ENCODE measurements at places on chromosomes 5 and 9.
A peak's percentile ranks its signal among the peaks of the same experiment; 100 is the strongest.

- DNase-seq, result no peak
Measured at GRCh38 chr9:257957-258356, 43.3 kb downstream of the DOCK8 start.

DNA sequence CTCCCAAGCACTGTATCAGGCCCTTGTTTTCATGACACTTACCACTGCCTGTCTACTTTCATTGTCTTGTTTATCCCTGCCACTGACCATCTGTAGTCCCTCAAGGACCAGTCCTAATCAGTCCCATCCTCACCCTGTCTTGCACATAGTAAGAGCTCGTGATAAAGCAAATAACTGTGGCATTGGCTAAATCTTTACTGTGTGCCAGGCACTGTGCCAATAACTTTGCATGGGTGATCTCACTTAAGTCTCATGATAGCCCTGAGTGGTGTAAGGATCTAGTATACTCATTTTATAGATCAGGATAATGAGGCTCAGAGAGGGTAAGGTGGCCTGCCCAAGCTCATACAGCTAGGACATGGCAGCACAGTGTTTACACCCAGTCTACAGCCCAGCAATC, 5.6 kb downstream of the CDX1 start:
- DNase-seq, result no peak

DNA sequence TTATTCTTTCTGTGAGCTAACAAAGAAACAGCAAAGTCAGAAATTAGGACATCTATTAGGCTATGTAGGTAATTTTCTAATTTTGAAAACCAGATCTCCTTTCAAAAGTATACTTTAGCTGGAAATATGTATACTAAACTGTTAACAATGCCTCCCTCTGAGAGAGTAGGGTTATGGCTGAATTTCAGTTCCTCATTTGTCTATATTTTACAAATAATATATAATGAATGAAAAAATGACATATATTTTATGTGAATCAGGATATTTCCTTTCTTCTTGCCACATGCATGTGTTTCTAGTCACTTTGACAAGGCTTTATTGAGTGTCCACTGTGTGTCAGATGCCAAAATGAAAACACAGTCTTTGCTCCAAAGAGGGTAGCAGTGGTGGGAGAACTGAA, 15.4 kb downstream of the HACD4 start:
- no peak for DNase-seq

DNA sequence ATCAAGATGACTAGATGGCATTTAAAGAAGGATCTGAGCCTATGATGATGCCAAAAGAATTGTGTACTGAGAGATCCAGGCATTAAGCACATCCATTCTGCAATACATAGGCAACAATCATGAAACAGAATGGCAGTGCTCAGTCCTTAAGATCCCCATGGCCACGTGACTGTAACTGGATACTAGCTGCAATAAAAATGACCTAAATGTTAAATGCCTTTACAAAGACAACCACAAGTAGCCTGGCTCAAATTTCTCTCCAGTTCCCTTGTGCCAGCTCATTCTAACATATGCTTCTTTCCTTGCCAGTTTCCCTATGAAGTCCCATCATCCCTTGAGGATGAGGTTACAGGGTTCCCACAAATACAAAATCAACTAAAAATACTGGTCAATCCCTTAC, 148.3 kb upstream of the GHR start:
- DNase-seq, result no peak

GRCh38 chr5:132480893-132481595, 9.5 kb downstream of the IRF1 start:
- no peak for DNase-seq

DNA sequence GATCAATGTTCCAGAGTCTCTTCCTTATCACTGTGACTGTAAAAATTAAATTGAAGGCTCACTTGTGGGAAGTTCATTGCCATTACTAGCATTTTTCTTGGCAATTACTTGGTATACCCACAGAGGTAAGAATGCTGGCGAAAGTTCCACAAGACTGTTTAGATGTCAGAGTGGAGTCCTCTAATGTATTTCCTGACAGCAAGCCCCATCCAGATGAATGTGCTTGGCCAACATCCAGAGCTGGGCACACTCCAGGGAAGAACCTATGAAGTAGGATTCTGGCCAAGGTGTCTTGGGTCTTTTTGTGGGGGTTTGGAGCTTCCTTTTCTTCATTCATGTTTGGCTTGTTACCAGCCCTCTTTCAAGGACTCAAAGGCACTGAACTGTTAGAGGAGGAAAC, 473.6 kb downstream of the DMAC1 start:
- no peak for DNase-seq

DNA sequence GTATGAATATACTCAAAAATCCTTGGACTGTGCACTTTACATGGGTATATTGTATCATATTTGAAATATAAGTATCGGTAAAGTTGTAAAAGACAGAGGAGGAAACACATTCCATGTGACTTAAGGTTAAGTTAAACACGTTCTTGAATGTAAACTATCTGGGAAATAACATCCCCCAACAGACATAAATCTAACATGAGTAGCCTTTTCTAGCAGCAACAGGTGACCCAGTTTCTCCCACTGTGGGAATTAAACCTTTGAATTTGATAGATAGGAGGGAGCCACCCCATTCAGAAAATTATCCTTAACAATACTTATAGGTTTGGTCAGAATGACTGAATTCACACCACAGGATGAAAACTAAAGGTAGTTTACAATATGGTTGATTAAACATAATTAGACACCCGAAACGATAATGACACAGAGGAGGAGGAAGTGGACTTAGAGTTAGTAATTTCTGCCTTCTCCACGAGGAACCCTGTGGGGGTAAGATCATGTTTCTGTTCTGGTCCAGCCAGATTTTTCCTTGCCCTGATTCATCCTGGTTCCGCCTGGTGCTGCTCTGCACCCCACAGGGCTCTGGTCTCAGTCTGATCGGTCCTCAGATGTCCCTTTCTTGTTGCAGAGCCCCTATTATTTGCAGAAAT, 84.6 kb upstream of the DNAH5 start:
- no peak for DNase-seq

GRCh38 chr5:88666761-88667495, 216.1 kb downstream of the MEF2C start:
- no peak for DNase-seq

- DNase-seq, result no peak
Measured at GRCh38 chr5:3818624-3819023, 223.0 kb downstream of the IRX1 start.

DNA sequence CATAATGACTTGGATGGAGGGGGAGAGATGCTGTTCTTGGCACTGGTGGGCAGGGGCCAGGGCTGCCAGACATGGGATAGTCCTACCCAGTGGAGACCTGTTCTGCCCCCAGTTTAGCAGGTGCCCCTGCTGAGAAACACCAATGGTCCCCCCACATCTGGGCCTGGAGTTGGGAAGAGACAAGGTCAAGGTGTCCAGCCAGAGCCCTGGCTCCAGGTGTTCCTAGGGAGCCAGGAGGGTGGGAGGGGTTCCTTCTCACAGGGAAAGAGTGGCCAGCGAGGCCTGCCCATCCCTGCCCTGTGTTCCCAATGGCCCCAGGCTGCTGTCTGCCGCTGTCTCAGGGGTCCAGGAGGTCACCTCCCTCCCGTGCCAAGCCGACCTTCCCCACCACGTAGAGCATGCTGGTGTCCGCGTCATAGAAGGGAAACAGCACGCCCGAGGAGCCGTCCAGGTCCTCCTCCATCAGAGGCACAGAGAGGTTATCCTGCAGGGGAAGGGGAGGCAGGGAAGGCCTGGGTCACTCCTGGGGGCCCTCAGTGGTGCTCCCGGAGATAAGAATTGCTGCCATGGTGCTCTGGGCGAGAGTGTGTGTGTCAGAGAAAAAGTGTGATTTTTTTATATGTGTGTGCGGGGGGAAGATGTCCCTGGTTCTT, 11.7 kb upstream of the TRIM14 start:
- no peak for DNase-seq

DNA sequence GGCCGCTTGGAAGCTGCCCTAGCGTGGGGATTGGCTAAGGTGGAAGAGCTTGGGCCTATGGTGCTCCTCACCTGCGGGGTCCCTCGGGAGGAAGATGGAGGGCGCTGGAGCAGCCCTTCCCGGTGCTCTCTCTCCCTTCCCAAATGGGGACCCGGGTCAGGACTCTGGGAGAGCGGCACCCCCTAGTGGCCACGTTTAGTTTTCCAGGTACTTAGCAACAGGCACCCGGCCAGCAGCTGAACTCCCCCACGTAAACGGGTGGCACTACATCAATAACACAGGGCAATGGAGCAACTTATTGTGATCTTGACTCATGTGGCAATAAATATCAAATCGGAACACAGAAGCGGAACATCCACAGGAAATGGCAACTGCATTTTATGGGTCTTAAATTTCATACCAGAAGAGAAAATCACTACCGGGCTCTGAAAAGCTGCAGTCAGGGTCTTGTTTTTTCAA, 316.6 kb downstream of the AGTPBP1 start:
- DNase-seq, result peak; percentile 62

DNA sequence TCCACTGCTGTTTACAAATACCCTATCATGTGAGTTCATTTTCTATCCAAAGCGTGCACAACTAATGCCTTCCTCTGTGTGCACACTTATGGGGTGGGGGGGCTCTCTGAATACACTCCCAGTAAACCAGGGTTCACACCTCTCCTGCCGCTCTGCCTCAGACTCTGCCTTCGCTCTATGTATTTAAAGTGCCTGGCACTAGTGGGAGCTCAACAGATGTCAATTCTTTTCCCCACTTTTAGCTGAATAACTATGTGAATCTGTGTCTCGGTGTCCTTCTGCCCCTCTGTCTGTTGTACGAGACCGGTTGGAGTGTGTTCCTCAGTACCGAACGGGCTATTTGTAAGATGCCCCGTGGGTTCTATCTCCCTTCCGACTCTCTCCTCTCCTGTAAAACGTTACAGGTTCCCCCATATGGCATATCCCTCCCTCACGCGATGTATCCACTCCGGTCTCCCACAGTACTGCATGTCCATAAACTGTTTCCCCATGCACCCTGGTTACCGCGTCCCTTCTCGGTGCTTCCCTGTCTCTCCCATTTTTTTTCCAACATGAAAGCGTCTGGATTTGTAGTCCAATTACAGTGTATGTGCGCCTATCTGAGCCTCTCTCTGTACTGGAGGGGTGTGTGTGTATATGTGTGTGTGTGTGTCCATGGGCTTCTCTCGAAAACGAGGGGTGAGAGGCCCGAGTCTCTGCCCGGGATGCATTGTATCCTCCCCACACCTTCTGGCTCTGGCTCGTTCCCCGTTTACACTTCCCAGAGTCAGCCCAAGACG, 1.6 kb downstream of the ELL2 start:
- DNase-seq, result peak; percentile 15

GRCh38 chr5:17763301-17763700, 129.0 kb downstream of the TAF11L14 start:
- DNase-seq, result no peak

- no peak for DNase-seq
Measured at GRCh38 chr9:135817951-135818717, 89.2 kb downstream of the CAMSAP1 start.

DNA sequence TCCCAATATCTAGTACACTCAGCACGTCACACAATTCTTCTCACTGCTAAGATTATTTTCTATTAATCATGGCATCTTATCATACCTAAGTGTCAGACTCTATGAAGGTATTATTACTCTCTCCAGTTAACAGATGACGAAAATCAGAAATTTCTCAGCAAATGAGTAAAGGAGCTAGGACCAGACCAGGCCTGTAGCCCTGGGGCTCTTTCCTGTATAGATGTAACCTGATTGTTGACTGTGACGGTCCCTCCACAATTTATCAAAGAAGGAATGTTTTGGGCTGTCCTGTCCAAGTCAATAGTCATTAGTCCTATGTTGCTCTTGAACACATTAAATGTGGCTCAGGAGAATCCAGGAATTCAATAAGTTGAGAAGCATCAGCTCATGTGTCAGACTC, 106.2 kb downstream of the ST8SIA4 start:
- no peak for DNase-seq

DNA sequence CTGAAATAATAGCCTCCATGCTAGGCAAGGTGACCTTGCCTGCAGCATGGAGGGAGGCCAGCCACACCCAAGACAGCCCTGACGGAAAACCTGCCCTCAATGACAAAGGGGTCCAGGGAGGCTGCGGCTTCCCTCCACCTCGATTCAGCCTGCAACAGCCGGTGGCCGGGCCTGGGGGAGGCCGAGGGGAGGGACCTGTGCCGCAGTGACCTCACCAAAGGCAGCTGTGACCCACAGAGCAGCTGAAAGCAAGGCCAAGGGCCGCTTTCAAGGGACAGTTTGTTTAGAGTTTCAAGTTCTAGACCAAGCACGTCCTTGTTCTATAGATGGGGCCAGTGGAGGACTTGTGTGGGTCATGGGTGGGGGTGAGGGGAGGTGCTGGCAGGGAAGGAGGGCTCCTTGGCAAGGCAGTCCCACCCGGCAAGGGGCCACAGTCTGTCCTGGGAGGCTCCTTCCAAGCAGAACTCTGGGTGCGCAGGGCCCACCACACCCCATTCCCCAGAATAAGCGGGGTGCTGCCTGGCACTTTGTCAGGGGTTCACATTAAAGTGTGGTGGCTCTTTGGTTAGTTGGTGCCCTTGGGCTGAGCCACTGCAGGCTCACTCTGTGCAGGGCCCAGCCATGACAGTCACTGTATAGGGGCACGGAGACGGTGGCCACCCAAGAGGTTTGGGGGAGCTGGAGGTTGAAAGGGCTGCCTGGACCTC, 226.5 kb downstream of the FANCC start:
- no peak for DNase-seq

DNA sequence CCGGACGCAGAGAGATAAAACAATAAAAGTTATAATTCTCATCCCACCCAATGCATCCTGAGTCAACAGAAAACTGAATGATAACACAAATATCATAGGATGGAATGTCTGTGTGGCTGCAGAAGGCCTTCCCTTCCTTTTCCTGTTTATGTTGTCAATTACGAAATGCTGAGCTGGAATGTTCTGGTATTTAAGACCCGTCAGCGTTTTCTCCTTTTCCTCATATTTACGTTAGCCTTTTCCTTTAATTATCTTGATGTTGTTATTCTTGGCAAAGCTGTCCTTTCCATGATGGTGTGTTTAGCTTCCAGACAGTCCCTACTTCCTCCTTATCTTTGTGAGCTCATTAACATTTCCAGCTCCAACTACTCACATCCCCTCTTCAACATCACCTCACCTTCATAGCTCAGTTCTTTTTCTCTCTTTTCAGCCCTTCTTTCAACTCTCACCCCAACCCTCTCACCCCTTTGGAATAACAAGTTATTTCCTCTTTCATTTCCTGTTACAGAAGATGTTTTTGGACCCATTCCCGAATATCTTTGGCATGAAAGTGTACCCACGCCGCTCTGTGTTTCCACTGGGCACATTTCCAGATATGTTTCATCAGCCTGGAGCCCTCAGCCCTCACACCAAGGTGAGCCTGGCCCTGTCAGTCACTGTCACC, 221.6 kb downstream of the NR2F1-AS1 start:
- DNase-seq, result peak; percentile 16

GRCh38 chr9:92970467-92970923, 23.2 kb downstream of the FGD3 start:
- no peak for DNase-seq

- no peak for DNase-seq
Measured at GRCh38 chr9:116984111-116984510, 297.0 kb downstream of the TRIM32 start.
